ENCODE measurements at places on chromosomes 2 and 18.

DNA sequence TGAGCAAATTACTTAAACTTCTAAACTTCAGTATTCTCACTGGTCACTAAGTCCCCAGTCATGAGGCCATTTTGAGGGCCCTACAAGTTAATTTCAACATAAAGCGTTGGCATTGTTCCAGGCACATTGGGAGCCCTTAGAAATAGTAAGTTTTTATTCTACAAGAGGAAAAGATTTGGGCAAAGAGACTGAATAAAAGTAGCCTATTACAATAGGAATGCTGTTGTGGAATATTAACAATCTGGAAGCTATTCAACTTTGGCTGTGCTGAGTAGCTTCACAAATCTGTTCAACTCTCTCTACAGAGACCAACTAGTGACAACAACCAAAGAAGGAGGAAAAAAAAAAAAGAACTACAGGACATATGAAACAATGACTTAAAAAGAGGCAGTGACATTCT, 1287.5 kb upstream of the NXPH2 start:
- DNase-seq: no peak

DNA sequence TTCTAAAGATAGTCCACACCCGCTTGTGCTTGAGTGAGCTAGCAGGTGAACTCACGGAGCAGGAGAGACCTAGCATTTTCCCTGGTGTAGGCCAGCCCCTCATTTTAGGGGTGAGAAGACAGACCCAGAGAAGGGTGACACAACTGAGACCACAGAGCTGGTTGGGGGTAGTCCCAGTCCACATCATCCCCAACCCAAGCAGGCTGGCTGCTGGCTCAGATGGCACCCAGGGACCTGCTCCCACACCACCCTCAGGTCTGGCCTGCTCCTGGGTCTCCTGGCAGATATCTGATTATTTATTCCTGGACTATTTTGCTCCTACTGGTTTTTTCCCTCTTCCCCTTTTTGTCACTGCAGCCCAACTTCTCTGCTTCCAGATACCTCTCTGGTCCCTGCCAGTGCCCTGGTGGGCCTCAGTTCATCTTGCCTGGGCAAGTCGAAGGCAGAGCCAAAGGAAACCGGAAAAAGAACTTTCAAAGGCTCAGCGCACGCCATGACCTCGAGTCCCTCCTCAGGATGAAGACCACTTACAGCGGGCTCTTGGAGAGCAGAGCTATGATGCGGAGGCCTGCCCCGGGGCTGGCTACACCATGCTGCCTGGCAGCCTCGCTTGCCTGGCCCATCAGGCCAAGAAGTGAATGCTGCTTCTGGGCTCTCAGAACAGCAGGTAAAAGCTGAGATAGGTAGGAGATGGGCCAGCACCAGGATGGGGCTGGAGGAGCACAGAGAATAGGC, 72.7 kb downstream of the POLR1A start:
- DNase-seq: no peak

DNA sequence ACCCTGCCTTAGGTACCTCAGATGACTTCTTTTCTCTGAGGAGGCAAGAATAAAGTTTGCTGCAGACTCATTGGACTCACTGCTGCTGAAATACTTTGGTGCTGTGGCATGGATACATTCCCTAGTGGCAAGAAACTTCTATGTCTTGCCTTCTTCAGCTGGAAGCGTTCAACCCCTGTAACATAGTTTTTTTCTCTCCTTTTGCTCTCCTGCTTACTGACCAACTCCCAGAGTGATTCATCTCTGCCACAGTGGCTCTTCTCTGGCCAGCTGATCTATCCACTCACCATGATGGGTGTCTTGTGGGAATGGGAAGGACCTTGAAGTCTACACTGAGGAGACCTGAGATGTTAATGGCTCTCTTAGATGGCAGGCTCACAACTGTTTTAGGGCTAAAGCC, 309.3 kb upstream of the LRRTM4 start:
- DNase-seq: no peak

DNA sequence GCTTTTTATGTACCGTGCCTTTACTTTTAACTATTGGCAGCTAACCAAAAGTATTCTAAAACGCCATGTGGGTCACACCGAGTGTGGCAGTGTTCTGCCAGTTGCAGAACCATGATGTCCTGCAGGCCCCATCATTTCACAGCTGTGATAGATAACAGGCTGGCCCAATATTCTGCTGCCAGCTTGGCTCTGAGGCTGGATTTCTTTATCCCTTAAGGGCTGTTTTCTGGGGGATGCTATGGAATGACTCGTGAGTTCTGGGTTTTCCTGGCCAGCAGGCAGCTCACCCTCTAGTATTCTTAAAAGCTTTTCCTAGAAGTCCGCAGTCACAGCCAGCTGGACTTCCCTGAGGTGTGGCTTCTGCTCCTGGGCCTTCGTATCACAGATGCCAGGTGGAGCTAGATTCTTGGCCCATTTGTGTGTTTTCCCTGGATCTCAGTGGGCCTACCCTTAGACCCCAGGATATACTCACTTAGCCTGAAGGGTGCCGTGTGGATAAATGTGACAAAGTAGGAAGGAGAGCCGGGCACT, 41.0 kb downstream of the FHOD3 start:
- no peak for DNase-seq

GRCh38 chr2:105788670-105789290, 44.1 kb downstream of the NCK2 start:
- DNase-seq: no peak

- DNase-seq: no peak
Observed at GRCh38 chr2:61911510-61911909, 6.0 kb downstream of the COMMD1 start.

GRCh38 chr18:32310101-32310500, 120.3 kb downstream of the MEP1B start:
- no peak for DNase-seq

GRCh38 chr2:197867624-197868023, 63.2 kb downstream of the PLCL1 start:
- no peak for DNase-seq

- no peak for DNase-seq
Observed at GRCh38 chr2:31365348-31365747, 49.2 kb downstream of the XDH start.

GRCh38 chr18:69956057-69956456, 8.4 kb upstream of the CD226 start:
- no peak for DNase-seq

DNA sequence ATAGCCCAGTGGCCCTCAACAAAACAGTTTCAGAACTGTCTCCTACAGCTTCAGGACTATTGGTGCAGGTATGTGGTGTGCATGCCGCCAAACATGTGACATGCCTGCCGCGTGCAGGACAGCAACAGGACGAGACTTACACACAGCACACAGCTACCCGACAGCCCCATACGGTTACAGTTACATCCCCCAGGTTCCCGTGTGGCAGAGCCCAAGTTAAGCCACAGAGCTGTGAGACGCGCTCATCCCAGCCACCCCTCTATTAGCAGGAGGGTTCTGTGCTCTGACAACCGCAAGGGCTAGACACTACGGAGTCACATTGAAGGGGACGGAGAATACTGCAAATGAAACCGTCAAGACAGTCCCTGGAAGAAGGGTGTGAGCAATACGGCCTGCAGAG, 16.4 kb upstream of the TUBB6 start:
- DNase-seq: no peak

DNA sequence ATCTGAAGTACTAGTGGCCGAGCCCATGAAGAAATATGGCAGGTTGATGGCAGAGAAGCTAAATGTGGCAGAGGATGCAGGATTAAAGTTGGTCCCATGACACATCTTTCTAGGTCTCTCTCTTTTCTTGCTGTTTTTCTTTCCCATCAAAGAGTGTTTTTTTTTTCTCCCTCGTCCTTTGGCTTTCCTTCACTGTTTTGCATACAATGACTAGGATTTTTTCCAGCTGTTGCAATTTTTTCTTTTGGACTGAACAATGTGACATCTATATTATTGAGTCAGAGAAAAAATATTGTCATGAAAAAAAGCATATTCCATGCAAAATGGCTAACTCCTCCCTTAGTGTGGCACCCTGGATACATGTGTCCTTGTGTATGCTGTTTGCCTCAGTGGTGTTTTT, 939.5 kb upstream of the FANCL start:
- DNase-seq: no peak

DNA sequence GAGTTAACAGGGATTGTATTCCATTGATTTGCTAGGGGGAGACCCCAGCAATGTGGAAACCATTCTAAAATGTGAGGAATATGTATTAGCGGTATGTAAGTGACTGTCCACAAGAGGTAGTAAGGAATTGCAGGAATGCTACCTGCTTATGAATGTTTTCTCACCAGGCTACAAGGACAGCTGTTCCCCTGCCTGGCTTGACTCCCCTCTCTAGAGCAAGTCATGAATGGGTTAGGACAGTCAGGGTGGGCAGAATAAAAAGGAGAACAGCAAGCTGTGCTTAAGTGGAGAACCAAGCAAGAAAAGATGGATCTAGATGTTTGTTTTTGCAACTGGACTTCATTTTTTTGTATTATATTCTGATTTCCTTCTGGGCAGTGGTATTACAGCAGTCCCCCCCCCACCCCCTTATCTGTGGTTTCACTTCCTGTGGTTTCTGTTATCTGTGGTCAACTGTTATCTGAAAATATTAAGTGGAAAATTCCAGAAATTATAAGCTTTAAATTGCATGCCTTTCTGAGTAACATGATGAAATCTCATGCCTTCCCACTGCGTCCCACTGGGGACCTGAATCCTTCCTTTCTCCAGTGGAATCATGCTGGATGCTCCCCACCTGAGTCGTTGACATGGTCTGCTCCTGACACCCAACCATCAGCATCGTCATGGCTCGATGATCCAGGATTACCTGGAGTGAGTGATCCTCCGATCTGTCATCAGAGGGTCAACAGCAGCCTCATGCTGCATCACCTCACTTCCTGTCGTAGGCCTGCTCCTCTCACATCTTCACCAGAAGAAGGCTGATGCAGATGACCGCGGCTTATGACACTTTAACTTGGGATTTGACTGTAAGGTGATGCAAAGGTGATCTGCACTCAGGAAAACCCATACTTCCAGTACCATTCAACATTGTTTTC, 52.2 kb downstream of the VAPA start:
- DNase-seq: no peak

- DNase-seq: no peak
Observed at GRCh38 chr2:143280097-143280757, 151.0 kb downstream of the ARHGAP15 start.

DNA sequence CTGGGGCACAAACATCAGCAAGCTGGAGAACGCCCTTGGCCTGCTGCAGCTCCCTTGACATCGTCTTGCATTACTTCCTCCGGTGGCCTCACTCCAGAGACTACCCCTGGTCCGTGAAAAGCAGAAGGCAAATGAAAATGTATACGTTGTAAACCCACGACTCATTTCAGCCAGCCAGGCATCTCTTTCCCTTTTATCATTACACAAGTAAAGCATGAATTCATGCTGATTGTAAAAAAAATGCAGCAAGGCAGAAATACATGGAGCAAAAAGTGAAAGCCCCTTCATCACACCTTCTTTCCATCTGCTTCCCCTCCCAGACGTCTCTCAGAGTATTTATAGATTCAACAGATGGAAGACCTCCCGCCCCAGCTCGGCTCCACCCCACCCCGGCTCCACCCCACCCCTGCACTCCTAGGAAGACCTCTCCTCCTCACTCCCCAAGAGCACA, 41.6 kb upstream of the RALBP1 start:
- no peak for DNase-seq

- DNase-seq: no peak
Observed at GRCh38 chr18:48228301-48228715, 180.9 kb downstream of the ZBTB7C start.

DNA sequence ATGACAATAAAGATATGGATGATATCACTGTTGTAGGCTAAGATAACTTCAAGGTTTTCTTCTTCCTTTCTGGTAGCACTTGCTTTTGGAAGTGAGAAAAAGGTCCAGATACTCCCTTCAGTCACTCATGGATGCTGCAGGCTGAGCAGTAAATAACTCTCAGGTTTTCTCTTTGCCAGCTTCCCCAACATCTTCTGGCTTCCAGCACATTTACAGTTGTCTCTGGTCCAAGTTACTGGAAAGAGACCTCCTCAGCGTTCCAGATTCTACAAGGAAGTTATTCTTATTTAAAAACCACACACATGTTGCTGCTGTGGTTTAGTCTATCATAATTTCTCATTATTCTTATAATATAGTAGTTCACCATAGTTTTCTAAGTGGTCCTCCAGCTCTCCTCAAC, 383.4 kb downstream of the PLCL1 start:
- DNase-seq: no peak

GRCh38 chr2:29068513-29068912, 5.8 kb downstream of the PCARE start:
- DNase-seq: no peak

- DNase-seq: no peak
Observed at GRCh38 chr2:68345129-68345875, 19.8 kb upstream of the PLEK start.

DNA sequence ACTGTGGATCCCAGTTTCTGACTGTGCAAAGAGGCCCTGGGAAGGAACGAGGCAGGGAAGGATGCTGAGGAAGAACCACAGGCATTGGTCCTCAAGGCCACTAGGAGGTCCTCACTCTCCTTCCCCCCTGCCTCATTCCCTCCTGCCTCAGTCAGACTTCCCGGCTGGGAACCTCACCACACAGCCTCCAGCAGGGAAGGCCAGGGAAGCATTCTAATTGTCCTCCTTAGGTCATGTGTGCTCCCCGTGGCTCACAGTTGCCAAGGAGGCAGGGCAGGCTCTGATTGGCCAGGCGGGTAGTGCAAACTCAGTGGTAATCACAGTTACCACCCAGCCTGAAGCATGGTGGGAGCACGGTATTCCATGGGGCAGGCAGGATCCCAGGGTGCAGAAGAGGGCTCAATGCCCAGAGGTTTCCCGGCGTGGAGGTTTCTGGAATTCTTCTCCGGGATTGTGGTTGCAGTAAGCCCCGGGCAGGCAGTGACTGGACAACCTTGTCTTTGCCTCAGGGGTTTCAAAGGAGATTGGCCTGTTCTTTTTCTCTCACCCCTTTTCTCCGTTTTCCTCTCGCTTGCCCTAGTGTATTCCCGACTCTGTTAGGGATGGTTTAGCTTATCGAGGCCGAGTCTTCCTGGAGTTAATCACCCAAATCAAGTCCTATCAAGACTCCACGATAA, 27.1 kb downstream of the FER1L5 start:
- no peak for DNase-seq

- DNase-seq: no peak
Observed at GRCh38 chr18:9950289-9951016, 36.6 kb downstream of the VAPA start.

DNA sequence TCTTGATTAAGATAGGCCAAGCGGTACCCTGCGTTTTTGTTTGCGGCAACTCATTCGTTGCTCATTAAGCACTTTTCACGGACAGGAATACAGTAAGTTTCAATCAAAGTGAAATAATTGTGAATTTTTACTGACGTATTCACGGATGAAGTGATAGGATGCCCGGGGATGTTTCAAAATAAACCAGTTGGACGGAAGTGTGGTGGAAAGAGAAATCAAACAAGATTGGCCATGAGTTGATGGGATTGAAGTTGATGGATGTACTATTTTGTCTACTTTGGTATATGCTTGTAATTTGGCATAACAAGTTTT, 481 bp downstream of the TMEM177 start:
- no peak for DNase-seq
